Activated CD8-positive, alpha-beta memory T cell treated with anti-CD3 and anti-CD28 coated beads, Interleukin-2, amount 50 U/mL, for 48 hours (primary cell): ENCODE measurements at places on chromosomes 2 and 18.

- DNase-seq = no peak
These were observed 450.3 kb downstream of the FBXO15 start for GRCh38 chr18:73697353-73697752.

DNA sequence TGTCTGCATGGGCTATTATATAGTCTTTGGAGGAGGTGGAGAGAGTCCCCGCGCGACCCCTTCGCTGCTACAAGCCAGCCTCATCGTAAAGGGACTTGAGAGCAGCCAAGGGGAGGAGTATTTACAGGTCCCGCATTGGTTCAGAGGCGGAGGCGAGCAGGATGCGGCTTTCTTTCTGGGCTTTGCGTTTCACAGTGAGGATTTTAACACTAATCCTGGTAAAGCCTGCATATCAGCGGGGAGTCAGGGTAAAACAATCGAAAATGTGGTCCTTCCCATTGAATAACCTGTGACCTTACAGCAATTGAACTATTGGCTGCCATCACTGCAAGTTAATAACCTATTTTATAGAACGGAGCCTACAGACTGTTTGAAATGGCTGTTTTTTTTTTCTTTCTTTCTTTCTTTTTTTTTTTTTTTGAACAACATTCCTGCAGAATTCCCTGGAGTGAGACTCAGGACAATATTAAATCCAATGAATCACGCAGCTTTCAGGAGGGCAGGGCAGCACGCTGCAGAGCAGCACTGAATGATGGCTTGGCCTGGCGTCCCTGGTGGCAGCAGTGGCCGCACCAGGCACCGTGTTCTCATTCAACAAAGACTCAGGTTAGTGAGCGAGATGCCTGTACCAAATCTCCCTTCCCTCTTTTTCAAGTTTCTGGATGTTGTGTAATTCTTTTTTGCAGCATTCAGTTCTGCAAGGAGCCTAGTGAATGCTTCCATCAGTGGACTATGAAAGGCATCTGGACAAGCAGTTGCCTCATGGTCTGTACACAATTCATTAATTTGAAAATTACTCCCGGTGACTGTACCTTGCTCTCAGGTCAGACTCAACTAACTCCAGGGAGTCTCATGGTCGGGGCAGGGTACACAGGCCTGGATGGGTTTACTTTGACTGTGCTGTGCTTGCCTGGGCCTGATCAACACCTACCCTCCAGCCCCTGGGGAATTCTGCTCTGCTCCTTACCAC, 19.8 kb downstream of the SMIM21 start:
- no peak for DNase-seq

DNA sequence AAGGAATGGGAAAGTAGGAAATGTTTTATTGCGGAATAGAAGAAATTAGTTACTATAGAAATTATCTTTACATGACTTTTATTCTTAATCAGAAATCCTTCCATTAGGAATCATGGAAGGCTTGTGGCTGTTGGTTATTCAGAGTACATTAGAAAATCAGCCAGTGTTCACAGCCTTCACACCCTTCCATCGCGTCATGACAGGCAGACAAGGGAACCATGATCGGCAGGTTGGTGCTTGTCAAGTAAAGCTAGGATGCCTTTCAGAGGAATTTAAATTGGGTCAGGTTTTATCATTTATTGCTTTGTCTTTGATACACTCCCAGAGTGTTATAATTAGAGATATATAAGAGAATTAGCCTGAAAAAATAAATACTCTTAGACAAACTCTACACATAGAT, 400.6 kb downstream of the THSD7B start:
- DNase-seq = no peak

GRCh38 chr2:43078781-43079755, 147.3 kb downstream of the ZFP36L2 start:
- no peak for DNase-seq

- no peak for DNase-seq
These were observed 178.7 kb downstream of the NCKAP5 start for GRCh38 chr2:133389569-133389968.

GRCh38 chr2:54635554-54636152, 87.8 kb upstream of the EML6 start:
- no peak for DNase-seq

- no peak for DNase-seq
These were observed 128.2 kb upstream of the CXCR4 start for GRCh38 chr2:136246086-136246669.

- no peak for DNase-seq
These were observed 132.6 kb downstream of the SEPTIN10 start for GRCh38 chr2:109481196-109481555.

DNA sequence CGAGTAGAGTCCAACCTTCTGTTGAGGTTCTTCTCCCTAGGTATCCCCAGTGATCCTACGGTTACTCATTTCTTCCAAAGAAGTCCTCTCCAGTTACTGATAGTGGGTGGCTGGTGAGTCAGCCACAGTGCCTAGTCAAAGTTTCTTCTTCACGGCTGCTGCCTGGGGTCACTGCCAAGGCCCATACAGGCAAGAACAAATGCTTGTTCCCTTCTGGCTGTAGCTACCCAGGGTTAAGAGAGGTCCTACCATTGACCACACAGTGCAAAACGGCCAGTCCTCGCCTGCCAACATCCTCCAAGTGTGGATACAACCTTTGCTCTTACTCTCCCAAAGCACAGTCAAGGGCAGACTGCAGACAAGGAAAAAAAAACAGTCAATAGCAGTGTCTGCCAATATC, 2.9 kb upstream of the PTPN4 start:
- peak; percentile 61 for DNase-seq

DNA sequence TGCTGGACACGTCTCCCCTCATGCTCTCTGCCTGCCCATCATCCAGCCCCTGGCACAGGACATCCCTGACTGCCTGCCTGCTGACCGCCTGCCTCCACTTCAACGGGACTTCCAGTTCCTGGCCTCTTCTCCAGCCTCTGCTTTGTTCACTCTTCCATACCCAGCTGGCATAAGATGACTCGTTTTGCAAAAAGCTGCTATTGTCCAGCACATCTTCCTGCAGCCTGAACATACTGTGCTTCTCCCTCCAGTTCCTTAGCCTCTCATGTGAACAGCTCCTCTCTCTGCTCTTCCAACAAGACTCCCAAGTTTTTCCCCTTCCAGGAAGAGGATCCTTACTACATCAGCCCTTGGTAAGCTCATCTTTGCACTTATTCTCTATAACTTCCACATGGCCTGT, 62.4 kb upstream of the SKOR2 start:
- DNase-seq = no peak

- no peak for DNase-seq
These were observed 208.7 kb downstream of the KCNE4 start for GRCh38 chr2:223260681-223261080.

DNA sequence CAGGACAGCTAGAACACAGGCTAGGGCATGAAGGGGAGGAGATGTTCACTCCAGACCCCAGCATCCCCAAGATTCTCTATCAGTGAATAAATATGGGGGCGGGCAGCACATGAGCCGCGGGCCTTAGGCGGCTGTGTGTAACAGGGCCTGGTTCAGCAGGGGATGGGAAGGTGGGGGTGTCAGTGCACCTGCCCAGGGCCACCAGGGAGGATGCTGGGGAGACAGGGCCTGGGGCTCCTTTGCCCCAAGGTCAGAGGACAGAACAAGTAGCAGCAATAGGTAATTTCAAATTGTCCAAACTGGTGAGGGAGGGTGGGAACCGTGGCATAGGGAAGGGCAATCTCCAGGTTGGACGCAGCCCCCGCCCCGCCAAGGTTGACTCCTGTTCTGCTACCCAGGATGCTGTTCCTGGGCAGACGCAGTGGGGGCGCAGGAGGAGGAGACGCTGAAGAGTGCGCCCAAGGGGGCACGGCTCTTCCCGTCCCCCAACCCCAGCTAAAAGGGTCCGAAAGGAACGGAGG, 16.2 kb downstream of the CYP26B1 start:
- peak; percentile 20 for DNase-seq

- DNase-seq = no peak
These were observed 229.3 kb downstream of the TGIF1 start for GRCh38 chr18:3679241-3679640.

GRCh38 chr2:88561646-88562388, 65.4 kb downstream of the EIF2AK3 start:
- no peak for DNase-seq

DNA sequence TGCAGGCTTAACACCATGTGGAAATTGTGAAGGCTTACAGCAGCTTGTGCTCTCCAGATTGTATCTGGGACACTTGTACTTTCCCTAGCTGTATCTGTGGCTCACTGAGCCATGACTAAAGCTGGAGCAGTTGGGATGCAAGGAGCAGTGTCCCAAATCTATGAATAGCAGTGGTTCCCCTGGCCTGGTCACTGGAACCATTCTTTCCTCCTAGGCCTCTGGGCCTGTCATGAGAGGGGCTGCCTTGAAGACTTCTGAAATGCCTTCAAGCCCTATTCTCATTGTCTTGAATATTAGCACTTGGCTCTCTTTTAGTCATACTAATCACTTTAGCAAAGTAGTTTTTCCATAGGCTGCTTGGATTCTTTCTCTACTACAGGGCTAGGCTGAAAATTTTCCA, 186.8 kb upstream of the LRATD1 start:
- no peak for DNase-seq

- DNase-seq = no peak
These were observed 228.0 kb upstream of the ID2 start for GRCh38 chr2:8453904-8454302.

DNA sequence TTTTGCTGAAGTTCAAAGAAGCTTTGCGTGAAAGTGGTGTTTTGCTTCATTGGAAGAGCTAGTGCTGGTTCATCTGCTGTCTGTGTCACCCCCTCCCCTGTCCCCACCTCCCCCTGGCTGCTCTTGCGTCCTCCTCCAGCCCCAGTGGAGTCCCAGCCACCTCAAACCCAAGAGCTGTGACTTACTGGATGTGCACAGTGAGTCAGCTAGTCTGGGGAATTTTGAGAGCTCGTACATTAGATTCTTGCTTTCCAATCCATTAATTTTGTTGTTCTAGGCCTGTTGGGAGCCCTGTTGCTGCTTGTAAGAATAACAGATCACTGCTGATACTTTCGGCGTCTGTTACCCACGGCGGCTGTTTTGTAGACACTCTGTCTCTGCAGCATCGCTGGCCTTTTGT, 412.1 kb downstream of the TSN start:
- DNase-seq = no peak
